ENCODE measurements at places on chromosomes 7 and 10.

GRCh38 chr10:124040451-124041188 lies 52.8 kb downstream of the CHST15 start:
- DNase-seq, result no peak

DNA sequence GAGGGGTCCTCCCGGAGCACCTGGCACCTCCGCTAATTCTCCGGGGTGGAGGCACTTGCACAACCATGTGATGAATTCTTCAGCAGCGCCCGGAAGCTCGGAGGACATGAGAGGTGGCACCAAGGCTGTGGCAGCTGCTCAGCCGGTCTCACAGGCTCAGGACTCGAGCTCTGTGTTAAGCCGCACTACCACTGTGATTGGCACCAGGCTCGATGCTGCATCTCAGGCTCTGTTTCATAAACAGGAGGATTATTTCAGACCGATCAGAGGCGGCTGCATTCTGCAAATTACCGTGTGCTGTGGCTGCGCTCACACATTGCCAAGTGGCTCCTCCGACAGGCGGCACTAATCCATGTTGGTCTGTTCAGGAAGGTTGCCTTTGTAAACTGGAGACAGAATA lies 495.2 kb downstream of the DNAJB6 start:
- no peak for DNase-seq

- no peak for DNase-seq
These were observed 68.5 kb downstream of the MICU1 start for GRCh38 chr10:72557362-72557761.

GRCh38 chr7:73899731-73900142 lies 38.8 kb downstream of the TMEM270 start:
- no peak for DNase-seq

DNA sequence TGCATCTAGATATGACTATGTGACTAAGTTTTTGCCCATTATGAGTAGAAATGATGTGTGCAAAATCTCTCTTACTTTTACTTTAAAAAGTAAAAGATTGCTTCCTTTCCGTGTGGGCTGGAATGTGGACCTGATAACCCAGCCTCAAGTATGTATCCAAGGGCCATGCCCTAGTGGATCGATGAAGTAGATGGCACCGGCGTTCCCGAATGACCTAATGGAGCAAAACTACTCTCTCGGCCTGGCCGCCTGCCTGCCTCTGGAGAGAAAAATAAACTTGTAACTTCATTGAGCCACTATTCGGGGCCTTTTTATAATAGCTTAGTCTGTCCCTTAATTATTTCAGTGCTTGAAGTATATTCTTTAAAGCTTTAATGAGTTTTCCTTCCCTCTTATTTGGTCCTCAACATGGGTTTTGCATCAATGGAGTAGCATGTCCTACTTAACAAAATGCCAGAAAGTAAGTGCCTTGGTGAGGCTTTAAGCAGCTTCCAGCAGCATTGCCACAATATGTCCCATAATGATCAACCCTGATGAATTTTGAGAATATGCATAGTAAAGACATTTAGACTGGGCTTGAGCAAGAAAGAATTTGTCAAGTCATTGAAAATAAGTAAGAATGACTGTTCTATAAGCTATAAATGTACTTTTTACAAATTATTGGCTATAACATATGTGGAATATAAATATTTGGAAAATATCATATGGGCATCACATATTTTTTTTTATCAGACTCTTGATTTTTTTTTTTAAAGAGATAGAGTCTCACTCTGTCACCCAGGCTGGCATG lies 61.4 kb downstream of the PLXDC2 start:
- DNase-seq, result no peak

DNA sequence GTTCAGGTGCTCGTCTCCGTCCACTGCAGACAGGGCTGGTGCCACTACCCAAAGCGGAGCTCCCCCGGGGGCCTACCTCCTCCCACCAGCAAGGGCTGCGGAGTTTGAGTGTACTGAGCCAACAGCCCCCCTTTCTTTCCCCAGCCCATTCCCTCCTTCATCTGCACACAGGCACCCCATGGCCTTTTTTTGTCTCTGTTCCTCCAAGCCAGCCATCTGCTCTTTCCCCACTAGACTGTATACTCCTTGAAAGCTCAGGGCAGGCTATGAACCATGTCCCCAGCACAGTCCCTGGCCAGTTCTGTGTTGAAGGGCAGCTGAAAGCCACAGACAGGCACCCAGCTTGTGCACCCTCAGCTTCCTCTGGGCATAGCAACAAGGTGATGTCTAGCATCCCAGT lies 99.4 kb downstream of the ZMIZ1 start:
- no peak for DNase-seq

GRCh38 chr10:2908851-2909630 lies 158.3 kb upstream of the PFKP start:
- DNase-seq, result no peak

DNA sequence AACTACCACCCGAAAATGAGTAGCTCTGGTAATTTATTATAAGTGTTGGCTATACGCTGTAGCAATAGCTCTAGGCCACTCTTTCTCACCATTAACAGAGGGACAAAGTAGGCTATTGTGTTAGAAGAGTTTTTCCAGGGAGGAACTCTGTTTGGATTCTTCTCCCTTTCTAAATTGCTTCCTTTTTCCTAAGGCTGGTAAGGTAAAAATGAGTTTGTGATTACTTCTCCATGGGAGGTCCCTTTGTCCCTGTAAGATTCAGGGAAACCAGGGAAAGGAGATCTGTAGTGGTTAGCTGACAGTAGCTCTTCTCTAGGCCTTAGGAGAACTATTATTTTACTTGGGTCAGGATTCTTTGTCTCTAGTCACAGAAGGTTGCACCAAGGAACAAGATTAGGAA lies 23.2 kb upstream of the SEMA3E start:
- DNase-seq, result no peak

GRCh38 chr10:124547647-124548168 lies 86.1 kb downstream of the LHPP start:
- no peak for DNase-seq

DNA sequence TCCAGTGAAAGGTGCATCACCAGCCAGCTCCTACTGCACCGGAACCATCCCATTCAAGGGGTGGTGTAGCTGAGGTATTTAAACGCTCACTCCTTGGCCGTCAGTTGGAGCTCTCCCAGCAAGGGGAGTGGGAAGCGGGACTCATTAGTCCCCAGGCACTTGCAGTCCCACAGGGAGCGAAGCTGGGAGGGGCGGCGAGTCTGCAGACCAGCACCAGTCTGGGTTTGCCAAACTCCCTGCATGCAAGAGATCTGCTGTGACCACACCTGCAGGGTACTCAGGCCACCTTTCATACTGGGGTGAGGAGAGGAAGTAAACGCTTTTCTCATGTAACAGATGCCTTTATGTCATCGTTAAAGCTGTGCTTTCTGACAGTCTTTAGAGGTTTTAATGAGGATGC lies 187.9 kb downstream of the PTPRN2 start:
- no peak for DNase-seq

- peak; percentile 25 for DNase-seq
These were observed 151.0 kb downstream of the CHN2 start for GRCh38 chr7:29345590-29345989.

DNA sequence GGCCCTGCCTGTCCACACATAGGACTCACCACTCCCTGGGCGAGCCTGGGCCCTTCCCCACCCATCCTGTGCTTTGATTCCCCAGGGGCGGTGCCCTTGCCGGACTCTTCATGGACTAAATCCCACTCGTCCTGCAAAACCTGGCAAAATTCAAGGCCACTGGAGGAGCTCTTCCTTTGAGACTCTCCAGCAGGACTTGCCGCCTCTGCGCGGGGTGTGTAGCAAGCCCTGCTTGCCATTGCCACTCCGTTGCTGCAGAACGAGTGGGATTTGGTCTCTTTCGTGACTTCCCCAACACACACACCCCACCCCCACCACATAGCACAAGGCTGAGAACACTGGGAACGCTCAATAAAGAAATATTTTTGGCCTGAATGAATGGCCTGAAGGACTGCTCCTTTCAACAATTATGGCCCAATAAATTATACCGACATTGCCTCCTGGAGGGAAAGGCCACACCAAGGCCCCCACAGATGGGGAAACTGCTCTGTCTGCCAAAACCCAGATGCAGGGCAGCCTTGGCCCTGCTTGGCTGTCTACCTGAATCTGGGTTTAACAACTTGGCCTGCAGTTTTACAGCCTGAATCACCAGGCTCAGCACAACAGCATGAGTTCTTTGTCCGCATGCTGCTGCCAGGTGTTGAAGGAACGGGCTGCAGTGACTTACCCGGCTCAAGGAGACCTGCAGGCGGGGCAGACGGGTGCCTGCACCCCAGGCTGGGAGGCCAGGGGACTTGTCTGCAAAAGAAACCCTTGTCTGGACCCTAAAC lies 72.8 kb upstream of the KAT6B start:
- no peak for DNase-seq

DNA sequence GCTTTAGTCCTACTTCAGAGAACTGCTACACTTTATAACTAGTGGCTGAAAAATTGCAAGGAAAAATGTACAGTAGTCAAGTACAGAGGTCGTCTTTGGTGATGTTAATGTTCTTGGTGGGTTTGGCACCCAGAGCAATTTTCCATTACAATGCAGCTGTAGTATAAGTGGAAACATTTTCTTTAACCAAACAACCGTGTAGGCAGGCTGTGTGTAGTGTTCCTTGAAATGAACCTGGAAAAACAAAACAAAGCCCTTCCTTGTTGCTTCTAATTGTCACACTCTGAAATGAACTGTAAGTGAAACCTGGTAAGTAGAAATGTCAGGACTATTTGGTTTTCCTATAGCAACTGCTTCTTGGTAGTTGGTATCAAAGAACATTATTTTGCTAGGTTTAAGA lies 256.9 kb downstream of the MDFIC start:
- no peak for DNase-seq

- peak; percentile 45 for DNase-seq
These were observed 613 bp downstream of the MAPK8 start for GRCh38 chr10:48306870-48307710.

DNA sequence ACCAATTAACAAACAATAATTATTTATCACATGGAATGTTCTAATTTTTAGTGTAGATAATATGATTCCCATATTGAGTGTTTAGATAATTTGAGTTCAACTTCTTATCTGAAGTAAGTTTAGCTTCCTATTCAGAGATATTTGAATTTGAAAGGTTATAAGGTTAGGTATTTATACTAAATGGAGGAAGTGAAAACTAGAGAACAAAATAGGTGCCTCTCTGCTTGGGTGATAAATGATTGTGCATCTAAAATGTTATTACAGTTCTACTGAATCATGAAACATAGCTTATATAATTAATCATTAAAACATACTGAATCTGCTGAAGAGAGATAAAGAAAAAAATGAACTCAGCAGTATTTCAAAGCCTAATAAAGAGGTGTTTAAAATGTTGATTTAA lies 1174.3 kb downstream of the XPNPEP1 start:
- DNase-seq, result no peak

DNA sequence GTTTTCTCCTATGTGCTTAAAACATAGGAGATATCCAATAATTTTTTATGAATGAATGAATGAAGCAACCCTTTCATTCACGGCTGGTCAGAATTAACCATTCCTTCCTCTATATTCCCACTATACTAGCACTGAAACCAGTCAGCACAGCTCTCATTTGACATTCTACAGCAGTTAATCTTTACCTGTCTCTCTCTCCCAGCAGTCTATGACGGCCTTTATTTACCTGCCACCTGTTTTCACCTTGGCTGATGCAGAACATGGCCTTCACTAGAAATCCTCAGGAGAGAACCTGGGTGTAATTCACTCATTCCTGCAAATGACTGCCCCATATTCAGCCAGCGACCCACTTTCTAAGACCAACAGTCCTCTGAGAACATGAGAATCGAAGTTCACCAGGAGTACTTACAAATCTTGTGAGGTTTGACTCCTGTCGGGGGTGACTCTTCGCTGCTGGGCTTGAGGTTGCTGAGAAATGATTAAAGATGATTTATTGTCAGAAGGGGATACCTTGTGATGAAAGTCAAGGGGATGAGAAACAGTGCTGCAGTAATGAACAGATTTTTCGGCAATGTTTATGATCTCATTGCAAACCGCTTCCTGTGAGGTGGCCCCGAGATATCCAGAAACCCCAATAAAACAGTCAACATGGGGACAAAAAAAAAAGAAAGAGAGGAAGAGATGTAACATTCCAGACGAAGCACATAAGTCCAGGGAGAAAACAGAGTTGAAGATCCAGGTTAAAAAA lies 30.9 kb upstream of the PDLIM1 start:
- DNase-seq, result no peak

- no peak for DNase-seq
These were observed at the start of gene TAS2R41 for GRCh38 chr7:143477501-143478150. TAS2R41 (plus strand) TSS chr7:143477873; CDS start chr7:143477873, 0 bp downstream.

DNA sequence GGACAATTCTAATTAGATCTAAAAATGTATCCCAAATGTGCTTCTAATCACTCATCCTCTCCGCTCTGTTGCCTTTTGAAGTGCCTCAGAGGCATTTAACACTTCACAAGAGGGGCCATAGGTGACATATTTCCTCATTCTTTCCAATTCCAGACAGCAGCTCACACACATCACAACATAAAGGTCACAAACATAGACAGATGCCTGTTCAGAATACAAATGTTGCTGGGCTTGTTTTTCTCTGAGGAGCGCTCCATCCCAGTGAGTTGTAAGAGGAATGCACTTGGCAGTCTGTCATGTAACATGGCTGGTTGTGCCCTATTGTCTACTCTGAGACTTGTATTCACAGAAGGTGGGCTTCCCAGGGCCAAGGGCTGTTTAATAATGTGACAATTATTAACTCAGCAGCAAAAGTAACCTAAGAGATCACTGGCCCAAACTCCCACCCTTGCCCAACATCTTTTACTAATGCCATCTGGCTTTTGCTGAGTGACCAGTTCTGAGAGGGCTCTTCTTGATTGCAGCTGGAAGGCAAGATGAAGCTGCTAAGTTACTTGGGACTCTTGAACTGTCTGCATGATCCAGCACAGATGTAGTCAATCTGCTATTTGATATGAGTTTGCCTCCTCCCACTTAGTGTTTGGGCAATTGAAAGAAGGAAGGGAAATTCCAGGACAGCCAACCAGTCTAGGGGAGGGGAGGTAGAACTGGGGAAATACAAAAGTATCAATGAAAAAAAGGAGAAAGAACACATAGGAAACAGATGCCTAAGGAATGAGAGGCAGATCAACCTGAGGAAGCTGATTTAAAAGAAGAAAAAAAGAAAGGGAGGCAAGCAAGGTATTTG lies 13.6 kb downstream of the PON2 start:
- DNase-seq, result peak; percentile 35

GRCh38 chr7:22351878-22352277 lies 5.1 kb downstream of the RAPGEF5 start:
- no peak for DNase-seq

- DNase-seq, result peak; percentile 81
These were observed 20.3 kb downstream of the MYOF start for GRCh38 chr10:93461807-93462178.

GRCh38 chr7:54722026-54722425 lies 37.0 kb downstream of the SEC61G start:
- no peak for DNase-seq

GRCh38 chr7:51123322-51124019 lies 193.1 kb downstream of the COBL start:
- no peak for DNase-seq

Measured in NCI-H345 (cell line).